ENCODE measurements at places on chromosomes 13 and 19.

GRCh38 chr19:29694669-29695627, 20.1 kb downstream of the C19orf12 start:
- DNase-seq = peak; percentile 34

DNA sequence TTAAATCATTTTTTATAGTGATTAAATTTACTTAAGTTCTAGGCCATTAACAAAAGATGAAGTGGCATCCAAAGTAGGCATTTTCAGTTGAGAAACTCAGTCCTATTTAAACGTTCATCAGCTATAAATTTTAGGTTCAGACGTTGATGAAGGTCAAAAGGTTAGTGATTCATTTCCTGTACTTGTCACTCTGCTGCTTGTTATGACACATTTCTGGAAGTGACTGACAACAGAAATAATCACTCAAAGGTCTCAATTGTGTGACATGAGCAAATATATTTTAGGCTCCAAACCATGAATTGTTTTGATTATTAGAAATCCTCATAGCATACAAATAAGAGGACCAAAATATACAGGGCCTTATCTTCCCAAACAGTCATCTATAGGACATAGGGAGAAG, 10.3 kb upstream of the EDNRB start:
- no peak for DNase-seq

DNA sequence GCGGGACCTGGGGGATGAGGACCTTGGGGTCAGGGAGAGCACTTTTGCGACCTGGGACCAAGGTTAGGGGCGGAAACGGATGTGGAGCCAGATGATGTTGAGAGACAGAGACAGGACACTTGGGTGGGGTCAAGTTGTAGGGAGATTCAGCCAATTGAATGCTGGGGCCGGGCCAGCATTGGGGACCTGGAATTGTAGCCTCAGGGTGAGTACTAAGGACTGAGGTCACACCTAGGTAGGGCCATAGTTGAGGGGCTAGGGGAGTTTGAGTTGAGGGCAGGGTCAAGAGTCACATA, 1.2 kb downstream of the ALKBH7 start:
- no peak for DNase-seq

DNA sequence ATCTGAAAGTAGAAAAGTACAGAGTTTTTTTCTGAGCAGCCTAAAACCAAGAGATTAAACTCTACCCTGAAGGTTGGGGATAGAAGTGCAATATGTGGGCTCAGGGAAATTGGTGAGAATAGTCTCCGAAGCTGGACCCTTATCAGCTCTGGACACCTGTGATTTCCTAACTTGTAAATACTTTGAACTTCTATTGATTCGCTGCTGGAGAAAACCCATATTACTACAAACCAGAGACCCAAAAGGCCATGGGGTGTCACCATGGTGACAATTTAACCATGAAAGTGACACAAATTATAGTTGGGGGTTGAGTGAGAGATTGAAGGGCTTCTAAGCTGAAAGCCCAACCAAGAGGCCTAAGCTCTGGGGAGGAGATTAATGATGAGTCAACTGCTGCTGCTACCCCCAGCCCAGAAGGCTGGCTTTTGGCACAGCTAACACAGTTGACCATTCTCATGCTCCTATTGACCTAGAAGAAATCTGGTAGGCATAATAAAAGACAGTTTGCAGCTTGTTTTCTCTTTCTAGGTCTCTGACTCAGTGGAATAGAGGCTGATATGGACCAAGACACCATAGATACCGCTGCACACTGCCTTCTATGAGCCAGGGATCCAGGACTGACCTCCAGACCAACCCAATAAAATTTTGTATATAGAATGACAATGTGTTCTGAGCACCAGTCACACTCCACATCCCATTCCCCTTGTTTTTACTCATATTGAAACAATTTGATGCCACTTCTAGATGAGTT, 131.9 kb upstream of the FNDC3A start:
- DNase-seq = no peak

- no peak for DNase-seq
These were observed 4.8 kb upstream of the ZNF14 start for GRCh38 chr19:19737559-19738332.

- no peak for DNase-seq
These were observed 309 bp downstream of the LMTK3 start for GRCh38 chr19:48511321-48511731.

GRCh38 chr13:74229242-74229641, 95.0 kb upstream of the KLF12 start:
- no peak for DNase-seq

DNA sequence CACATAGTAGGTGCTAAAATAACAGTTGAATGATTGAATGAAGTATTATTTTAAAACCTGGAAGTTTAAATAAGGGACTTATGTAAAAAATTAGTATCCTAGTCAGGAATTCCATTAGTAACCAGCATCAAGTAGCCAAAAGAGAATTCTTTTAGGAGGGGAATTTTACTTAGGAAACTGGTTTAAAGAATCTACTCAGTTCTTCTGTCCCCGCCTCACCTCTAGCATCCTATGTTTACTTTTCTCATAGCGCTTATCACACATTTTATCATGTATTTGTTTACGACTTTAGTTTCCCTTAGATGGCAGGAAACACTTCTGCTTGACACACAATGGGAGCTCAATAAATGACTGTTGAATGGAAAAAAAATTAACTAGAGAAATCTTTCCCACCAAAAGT, 229.0 kb downstream of the KLF5 start:
- no peak for DNase-seq

DNA sequence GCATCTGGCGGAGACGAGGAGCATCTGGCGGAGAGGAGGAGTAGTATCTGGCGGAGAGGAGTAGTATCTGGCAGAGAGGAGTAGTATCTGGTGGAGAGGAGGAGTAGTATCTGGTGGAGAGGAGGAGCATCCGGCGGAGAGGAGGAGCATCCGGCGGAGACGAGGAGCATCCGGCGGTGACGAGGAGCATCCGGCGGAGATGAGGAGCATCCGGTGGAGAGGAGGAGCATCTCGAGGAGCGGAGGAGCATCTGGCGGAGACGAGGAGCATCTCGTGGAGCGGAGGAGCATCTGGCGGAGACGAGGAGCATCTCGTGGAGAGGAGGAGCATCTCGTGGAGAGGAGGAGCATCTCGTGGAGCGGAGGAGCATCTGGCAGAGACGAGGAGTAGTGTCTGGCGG, 18.6 kb downstream of the C13orf46 start:
- DNase-seq = no peak

GRCh38 chr13:107778094-107778493, 437.2 kb downstream of the LIG4 start:
- DNase-seq = no peak

DNA sequence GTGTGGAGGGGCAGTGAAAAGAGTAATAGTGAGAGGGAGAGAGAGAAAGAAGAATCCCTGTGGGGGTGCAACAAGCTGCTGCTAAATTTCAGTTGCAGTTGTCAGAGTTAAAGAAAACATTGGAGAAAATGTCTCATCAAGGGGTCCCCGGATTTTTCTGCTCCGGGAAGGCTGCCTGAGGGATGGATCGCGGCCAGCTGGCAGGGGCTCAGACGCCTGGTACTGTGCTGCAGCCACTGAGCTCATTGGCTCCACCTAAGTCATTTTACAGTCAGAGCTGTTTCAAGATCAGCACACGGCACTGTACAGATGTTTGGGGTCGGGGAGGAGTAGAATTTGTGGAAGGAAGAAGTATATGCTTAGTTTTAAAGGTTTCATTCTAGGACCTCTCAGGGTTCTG, 106.2 kb downstream of the SHISA2 start:
- no peak for DNase-seq

- no peak for DNase-seq
These were observed 387.4 kb downstream of the DLEU7 start for GRCh38 chr13:50456111-50456510.

GRCh38 chr13:114162533-114162922, 16.5 kb upstream of the CFAP97D2 start:
- no peak for DNase-seq

GRCh38 chr13:35643625-35644024, 167.1 kb upstream of the MAB21L1 start:
- DNase-seq = no peak

DNA sequence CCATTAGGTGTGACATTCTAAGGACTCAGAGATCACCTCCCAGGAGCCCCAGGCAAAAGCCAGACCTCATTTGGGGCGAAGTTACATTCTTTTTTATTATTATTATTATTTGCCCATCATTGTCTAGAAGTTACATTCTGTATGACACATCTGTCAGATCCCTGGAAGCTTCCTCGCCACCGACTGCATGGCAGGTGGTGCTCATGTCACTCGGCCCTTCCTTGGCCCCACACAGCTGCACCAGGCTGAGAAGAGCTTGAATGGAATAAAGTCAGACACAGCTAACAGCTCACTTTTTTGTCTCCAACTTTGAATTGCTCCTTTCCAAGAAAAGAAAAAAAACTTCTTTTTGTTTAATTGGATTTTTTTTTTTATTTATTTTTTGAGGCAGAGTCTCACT, 41.4 kb upstream of the LDLR start:
- DNase-seq = no peak

DNA sequence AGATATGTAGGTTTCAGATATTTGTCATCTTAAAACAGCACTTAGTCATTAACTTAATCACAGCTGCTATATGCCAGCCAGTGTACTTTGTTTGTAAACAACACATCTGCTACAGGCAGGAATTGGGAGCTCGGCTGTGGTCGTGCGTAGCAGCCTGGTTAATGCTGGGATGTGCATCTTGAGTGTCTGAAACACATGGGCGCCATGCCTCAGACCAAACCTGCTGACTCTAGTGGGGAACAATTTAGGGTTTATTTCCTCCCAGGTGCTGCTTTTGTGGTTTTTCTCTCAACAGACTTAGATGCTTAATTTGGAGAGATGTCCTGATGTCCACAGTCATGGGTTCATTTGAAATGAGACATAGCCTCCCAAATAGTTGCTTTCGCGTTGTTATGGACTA, 238.5 kb upstream of the TMTC4 start:
- DNase-seq = no peak

DNA sequence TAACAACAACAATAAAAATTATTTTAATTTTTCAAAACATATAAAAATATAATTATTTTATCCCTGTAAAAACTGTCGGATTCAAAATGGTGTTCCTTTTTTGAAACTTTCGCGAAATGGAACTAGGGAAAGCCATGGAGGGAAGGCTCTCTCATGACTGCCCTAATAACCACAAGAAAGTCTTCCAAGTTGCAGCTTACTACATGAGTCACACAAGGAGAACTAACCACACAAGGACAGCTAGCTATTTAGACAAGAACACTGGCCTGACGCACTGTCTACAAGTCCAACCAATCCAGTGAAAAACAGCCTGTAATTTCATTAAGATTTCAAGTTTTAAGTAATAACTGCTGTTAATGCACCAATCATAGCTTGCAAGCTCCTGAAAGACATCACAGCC, 319.2 kb upstream of the PCDH9 start:
- no peak for DNase-seq

DNA sequence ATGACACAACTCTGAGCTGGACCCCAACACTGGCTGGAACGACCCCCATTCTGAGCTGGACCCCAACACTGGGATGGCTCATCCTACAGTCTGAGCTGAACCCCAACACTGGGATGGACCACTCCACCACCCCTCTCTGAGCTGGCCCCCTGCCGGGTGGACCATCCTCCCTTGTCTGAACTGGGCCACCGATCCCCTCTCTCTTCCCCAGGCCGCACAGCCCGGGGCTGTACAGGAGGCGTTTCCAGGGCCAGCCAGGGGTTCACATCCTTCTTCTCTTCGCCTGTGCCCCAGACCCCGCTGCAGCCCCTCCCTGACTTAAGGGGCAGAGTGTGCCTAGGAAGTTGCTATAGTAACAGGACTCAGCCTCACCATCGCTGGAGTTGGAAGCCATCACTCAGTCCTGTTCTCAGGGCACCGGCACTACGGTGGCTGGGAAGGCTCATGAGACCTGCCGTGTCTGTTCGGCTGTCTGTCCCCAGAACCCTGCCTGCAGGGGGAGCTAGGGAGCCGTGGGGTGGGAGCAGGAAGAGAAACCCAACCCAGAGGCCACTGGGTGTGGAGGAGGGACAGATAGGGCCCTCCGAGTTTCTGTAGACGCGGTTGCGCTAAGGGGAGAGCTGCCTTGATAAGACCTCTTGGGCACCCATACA, 3.7 kb downstream of the PRKACA start:
- DNase-seq = no peak

- no peak for DNase-seq
These were observed 2.3 kb upstream of the ZNF347 start for GRCh38 chr19:53161123-53161522.

DNA sequence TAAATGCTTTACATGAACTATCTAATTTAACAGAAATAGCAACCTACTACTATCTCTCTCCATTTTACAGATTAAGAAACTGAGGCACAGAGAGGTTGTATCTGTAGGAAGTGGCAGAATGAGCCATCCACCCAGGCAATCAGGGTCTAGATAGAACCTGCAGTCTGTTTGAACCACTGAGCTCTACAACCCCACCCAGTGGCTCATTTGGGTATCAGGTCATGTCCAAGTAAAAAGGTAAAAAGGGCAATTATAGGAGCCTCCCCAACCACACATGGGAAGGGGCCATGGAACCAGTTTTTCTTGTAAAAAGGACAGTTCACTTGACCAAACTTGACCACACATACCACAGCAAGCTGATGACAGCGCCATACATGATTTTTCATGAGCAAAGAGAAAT, 92.9 kb upstream of the SGCG start:
- no peak for DNase-seq

DNA sequence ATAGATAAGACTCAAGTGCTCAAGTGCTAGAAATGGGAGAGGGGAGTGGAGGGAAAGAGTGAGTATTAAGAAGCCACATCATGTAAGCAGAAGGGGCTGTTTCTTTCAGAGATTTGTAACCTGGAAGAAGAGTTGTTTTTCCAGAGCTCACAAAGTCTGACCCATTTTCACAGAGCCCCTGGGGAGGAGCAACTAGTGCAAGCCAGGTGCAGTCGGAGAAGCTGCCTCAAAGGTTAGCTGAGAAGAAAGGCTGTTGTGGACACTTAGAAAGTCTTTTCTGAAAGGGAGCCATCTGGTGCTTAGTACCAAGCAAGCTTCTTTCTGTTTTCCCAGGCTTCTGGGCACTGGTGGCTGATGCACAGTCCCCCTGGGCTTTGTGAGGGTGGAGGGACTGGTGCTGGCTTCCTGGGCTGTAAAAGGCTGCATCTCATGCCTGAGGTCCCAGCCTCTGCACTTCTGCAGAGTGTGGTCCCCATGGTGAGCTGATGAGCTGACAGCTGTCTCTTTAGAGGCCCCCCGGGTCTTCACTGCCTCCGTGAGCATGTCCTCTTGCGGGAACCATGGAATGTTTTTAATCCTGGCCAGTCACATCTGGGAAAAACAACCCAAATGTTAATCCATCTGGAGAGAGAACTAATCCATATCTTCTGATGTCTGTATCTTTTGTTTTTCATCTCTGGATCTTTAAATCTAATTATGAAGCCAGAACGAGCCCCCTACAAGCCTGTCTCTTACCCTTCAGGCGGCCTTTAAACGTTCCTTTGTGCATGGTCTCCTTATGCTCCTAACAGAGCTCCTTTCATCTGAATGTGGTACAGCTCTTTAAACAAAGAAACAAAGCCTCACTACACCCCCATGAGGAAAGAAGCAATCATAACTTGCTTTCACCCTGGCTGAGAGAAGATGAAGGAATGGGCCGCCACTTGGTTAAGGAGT, 40.2 kb downstream of the OLFM4 start:
- DNase-seq = no peak
